Stimulated activated naive CD4-positive, alpha-beta T cell (primary cell): ENCODE measurements at places on chromosomes 12 and 14.

GRCh38 chr12:110345176-110345661, 58.3 kb downstream of the ANAPC7 start:
- no peak for DNase-seq

GRCh38 chr12:90896821-90897220, 58.2 kb downstream of the CCER1 start:
- no peak for DNase-seq

DNA sequence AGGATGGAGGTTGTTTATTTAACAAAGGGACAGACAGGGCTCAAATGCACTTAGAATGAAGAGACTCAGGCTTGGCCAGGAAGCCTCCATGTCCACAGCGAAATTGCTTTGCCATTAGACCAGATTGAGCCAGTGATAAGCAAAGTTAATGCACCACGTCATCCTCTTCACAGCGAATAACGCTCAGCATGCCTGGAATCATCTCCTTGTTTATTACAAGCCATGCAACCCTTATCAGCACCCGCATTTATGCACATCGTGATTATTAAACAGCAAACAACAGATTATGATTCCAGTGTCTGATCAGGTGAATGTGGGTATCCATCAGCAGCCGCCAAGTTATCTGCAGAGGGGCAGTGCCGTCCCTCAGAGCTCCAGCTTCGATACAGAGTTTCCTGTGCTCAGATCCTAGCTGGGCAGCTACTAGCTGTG, 175.0 kb upstream of the TMEM132C start:
- no peak for DNase-seq

- DNase-seq, result no peak
Observed at GRCh38 chr14:72839351-72839750, 54.5 kb downstream of the DPF3 start.

DNA sequence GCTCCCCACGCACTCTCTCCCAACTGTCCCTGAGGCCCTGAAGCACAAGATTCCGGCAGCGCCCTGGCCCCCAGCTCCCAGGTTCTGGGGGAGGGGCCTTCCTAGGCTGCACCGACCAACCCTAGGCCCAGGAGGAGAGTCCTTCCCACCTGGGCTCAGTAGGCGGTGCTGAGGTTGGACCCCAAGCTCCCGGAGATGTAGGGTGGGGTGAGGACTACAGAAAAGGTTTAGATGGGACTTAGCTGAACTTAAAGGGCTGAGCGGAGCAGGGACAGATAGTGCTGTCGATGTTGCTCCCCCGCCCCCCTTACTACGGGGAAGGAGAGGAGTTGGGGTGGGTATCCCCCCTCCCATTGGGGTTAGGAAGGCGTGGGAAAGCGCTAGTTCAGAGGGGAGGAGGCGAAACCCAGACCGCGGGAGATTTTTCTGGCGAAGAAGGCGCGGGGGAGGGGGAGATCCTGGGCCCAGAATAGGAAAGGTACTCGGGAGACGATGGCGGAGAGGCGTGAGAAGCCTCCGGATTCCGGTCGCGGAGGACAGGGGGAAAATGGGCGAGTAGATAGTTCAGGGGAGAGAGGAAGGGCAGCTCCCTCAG, 4.2 kb upstream of the BAZ2A start:
- peak; percentile 21 for DNase-seq

GRCh38 chr14:68394764-68395143, 398.1 kb downstream of the ZFP36L1 start:
- no peak for DNase-seq

DNA sequence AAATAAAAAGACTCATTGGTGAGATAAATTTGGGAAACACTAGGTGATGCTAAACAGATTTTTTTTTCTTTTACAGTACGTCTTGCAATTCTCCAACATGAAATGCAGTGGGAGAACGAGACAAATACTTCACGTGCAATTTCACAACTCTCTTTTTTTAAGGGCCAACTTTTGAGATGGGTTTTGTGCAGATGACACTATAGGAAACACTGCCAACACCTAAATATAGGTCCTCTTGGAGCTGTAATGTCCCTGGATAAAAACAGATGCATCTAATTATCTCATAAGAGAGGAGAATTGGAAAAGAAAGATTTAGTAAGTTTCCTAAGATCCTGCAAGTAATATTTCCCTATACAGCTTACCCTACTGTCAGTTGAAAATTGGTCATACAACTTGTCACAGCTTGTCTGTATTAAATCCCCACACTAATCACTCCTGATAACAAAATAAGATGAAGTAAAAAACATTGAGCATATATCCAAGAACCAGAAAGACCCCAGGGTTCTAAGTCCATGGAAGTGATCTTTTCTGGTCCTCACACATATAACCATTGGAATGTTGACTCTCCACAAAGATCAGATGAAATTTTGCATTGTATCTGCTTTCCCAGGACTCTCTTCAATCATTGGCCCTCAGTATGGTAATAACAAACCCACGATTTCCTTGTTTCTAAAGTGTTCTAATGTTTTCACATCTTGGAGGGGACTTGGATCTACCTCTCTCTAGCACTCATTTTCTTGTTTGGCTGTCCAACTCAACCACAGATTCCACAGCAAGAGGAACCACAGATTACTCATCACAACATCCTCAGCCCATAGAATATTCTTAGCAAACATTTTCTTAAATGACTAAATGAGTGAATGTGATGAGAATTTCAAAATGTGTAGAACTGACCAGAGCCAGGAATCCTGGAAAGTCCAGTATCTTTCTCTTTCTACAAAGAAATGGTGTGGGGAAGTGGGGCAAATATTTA, 769.4 kb upstream of the USP15 start:
- DNase-seq, result no peak

GRCh38 chr12:11596141-11596540, 53.3 kb upstream of the ETV6 start:
- no peak for DNase-seq

GRCh38 chr12:42407306-42407705, 81.3 kb downstream of the PPHLN1 start:
- no peak for DNase-seq

- DNase-seq, result peak; percentile 50
Observed at GRCh38 chr12:127145929-127146789, 1120.8 kb upstream of the TMEM132C start.

- DNase-seq, result no peak
Observed at GRCh38 chr12:45368841-45369489, 153.1 kb downstream of the ANO6 start.

DNA sequence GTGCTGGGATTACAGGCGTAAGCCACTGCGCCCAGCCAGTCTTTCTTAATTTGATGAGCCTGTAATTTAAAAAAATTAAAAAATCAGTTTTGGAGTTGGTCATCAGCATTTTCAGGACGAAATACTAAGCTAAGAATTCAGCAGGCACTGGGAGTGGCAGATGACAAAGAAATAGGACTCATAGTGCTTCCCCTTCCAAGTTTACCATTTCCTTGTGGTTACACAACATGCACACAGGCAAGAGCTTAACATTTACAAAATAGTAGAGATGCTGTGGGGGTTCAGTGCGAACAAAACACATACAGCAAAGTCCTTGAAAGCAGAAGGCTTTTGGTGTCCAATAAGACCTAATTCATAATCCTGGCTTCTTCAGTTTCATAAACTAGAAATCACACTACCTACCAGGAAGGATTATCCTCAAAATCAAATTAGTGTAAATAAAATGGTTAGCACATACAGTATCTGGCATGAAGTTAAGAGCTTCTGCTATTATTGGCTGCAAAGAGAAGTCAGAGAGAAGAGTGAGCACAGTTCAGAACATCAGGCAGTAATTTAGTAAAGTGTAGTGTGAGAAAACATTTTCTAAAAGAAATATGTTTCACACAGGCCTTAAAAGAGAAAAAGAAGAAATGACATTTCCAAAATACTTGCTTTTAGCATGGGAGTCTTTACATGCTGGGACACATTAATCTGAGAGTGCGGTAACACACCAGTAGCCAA, 22.2 kb upstream of the KIF21A start:
- no peak for DNase-seq
